NCI-H1694 treated with DMSO at 0.1 percent for 48 hours (cell line): ENCODE measurements at places on chromosomes 4 and X.

- peak; percentile 18 for DNase-seq
Measured at GRCh38 chr4:20395160-20395773, 143.6 kb downstream of the SLIT2 start.

- no peak for DNase-seq
Measured at GRCh38 chr4:172104539-172104938, 291.3 kb downstream of the GALNTL6 start.

DNA sequence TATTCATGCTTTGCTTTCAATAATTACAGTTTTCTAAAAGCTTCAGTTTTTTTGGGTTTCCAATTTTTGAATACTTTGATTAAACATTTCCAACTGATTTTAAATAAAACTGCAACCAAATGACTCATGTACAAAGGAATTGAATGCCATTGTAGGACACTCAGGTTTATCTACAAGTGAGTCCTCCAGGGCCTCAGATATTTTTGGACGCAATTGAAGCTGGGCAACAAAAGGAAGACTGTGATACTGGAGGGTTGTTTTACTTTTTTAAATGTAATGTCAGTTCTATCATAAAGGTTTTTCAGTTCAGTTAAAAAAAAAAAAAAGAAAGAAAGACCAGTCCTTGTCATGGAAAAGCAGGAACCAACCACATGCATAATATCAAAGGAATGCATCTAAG lies 64.2 kb downstream of the MAGEA10 start:
- DNase-seq = no peak

DNA sequence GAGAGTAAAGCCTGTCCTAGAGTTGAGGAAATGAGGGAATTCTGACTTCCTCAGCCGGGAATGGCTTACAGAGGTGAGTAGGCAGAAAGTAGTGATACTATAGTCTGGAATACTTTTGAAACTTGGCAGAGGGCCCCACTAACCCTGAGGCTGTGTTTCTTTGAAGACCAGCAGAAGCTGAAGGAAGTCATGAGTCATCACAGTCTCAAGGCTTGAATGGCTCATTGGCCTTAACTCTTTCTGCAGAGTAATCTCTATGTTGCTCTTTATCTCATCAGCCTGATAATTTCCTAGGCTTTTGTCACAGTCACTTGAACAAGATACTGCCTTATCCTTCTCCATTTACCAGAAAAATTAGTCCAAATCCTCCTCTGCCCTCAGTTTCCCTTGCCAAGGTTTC lies 80.8 kb downstream of the ANKRD50 start:
- DNase-seq = no peak

DNA sequence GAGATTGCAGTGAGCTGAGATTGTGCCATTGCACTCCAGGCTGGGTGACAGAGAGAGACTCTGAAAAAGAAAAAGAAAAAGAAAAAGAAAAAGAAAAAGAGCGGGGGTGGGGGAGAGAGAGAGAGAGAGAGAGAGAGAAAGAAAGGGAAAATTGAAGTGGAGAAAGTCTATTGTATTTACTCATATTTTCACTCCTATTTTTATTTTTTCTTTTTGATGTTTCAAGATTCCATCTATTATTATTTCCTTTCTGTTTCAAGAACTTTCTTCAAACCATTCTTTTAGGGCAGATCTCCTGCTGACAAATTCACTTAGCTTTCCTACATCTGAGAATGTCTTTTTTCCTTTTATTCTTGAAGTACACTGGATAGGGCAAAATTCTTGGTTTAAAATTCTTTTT lies 57.5 kb upstream of the HDAC8 start:
- no peak for DNase-seq

- no peak for DNase-seq
Measured at GRCh38 chr4:188971125-188971524, 831.9 kb downstream of the TRIML1 start.

DNA sequence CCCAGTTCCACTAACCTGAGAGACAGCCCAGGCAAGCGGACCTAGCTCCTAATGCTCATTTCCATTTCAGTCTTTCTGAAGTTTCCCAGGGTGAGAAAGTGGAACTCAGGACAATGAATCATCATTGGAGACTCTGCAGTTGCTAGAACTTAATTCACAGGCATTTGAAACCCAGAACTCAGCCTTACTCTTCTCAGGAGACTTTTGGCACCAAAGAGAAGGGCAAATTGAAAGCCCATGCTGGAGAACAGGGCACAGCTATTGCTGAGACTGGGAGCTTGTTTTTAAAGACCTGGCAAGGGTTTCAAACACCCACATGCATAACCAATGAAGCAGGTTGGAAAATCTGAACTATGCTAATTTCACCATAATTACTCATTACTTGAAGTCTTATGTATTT lies 36.0 kb downstream of the BST1 start:
- no peak for DNase-seq

- no peak for DNase-seq
Measured at GRCh38 chrX:68823413-68824151, 5.2 kb upstream of the EFNB1 start.

GRCh38 chr4:54082168-54082567 lies 17.8 kb upstream of the CHIC2 start:
- no peak for DNase-seq

- no peak for DNase-seq
Measured at GRCh38 chrX:97898798-97899197, 1015.1 kb downstream of the RPA4 start.

GRCh38 chr4:144902614-144903013 lies 195.4 kb downstream of the ANAPC10 start:
- DNase-seq = no peak

DNA sequence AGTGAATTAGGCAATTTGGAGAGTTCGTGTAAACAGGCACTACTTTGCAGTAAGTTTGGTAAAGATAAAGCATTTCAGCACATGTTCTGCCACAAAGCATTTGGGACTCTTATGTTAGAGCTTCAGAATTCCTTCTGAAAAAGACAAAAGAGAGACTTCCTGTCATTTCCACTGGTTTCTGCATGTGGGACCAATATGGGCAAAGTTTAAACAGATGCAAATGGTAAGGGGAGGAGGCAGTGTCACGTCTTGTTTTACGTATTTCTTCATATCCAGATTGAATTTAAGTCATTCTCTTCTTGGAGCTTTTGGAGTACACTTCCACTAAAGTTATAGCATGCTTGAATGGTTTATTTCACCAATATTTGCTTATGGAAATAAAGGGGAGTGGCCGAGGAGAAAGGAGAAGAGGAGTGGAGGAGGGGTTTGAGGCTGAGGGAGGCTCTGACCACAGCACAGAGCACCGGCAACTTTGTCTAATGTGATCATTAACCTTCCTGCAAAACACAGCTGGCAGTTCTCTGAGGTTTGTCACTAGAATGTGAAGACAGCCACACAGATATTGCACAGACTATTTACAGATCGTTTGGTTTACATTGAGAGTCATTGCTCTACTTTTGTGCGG lies at the start of gene APELA:
TSS of gene APELA (plus strand) at position 479 of the 625 bp plus-strand sequence. CDS start 154 bp downstream, outside the sequence.
- DNase-seq = no peak

- no peak for DNase-seq
Measured at GRCh38 chr4:158035662-158036195, 137.1 kb downstream of the GASK1B start.

GRCh38 chr4:168095776-168096406 lies 3.6 kb downstream of the ANXA10 start:
- no peak for DNase-seq

GRCh38 chr4:87387237-87387636 lies 3.8 kb downstream of the HSD17B11 start:
- DNase-seq = no peak

- DNase-seq = no peak
Measured at GRCh38 chrX:137366018-137366633, 199.8 kb upstream of the ZIC3 start.

DNA sequence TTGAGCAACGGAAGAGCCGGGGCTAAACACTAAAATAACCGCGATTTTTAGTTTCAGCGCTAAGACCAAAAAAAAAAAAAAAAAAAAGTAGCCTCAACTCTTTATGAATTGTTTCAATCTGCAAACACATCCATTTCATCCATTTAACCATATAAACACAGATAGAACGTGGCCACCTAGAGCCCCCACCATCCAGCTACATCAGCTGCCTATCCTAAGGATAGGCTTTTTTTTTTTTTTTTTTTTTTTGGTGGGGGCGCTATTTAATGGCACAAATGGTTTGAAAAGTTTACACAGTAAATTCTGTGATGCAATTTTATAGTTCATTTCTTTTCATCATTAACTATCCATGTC lies 492 bp upstream of the HDAC8 start:
- DNase-seq = no peak

DNA sequence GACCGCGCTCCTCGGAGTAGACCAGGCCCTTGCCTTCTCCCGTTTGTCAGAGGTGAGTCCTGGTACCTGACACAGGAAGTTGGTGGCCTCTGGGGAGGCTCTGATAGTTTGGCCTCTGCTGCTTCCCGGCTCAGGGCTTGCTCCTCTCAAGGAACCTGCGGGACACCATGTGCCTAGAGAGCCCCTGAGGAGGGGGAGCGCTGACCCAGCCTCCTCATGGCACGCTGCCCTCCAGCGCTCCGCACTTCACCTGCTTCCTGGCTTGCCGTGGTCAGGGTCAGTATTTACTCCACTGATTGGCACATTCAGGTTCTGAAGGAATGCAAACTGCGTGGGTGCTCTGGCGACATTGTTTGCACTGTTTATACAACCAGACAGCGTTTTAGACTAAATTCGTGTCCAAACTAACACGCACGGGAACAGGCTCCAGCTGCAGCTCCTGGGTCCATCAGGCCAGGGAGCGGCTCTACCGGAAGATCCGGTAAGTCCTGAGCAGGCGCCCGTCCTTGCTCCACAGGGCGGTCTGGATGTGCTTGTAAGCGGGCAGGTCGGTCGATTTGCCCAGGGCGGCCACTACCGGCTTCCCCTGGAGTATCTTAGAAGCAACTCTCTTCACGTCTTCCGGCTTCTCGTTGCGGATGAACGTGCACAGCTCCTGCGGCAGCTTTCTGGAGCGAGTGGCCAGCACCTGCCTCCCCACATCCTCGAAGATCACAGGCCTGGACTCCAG lies 121.6 kb upstream of the GRID2 start:
- no peak for DNase-seq

DNA sequence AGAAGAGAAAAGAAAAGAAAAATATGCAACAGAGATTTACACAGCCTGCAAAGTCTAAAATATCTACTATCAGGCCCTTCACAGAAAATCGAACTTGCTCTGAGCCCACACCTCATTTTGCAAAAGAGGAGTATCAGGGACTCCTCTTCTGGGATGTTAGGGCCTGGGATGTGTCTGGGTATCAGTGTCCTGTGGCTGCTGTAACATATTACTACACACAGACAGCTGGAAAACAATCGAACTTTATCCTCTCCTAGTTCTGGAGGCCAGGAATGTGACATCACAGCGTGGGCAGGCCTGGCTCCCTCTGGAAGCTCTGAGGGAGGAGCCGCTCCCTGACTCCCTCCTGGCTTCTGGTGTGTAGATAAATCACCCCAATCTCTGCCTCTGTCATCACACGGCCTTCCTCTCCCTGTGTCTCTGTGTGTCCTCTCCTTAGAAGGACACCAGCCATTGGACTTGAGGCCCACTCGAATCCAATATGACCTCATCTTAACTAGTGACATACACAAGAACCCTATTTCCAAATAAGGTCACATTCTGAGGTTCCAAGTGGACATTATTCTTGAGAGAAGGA lies 52.9 kb downstream of the PPP2R2C start:
- DNase-seq = no peak

GRCh38 chr4:1105067-1105466 lies 8.3 kb downstream of the RNF212 start:
- DNase-seq = no peak
